Activated CD4-positive, alpha-beta T cell treated with anti-CD3 and anti-CD28 coated beads, Interleukin-2, amount 50 U/mL, for 48 hours (primary cell): ENCODE measurements at places on chromosomes 1 and 21.

- no peak for DNase-seq
Observed at GRCh38 chr1:228918335-228918734, 183.1 kb downstream of the RHOU start.

- no peak for DNase-seq
Observed at GRCh38 chr1:212689758-212690529, 9.7 kb downstream of the BATF3 start.

GRCh38 chr1:182331387-182331786, 60.2 kb downstream of the GLUL start:
- DNase-seq = no peak

- no peak for DNase-seq
Observed at GRCh38 chr21:36246080-36246631, 73.8 kb upstream of the MORC3 start.

GRCh38 chr1:210691039-210691610, 362.4 kb downstream of the HHAT start:
- no peak for DNase-seq

GRCh38 chr1:248873409-248873992, 14.6 kb upstream of the ZNF692 start:
- peak; percentile 97 for DNase-seq

DNA sequence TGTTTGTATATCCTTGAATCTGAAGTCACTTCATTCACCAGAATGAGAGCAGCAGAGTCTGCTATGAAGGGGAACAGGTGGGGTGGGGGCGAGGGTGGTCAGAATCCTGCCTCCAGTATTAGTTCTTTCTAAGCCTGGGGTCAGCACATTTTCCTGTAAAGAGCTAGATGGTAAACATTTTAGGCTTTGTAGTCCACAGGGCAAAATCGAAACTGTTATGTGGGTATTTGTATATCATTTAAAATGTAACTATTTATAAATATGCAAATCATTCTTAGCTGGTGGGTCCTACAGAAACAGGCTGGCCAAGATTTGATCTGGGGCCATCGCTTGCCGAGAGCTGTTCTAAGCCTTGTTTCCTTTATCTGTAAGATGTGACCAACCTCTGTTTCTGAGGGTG, 96.0 kb downstream of the IGSF21 start:
- no peak for DNase-seq
